Activated naive CD8-positive, alpha-beta T cell treated with anti-CD3 and anti-CD28 coated beads, Interleukin-2, amount 50 U/mL, for 16 hours (primary cell): ENCODE measurements at places on chromosomes 13 and 19.

- DNase-seq: no peak
Observed at GRCh38 chr19:35048911-35049411, 7.4 kb downstream of the HPN start.

- DNase-seq: no peak
Observed at GRCh38 chr19:44726465-44726864, 22.0 kb upstream of the BCL3 start.

GRCh38 chr13:42137856-42138537 lies 89.5 kb downstream of the DGKH start:
- no peak for DNase-seq

DNA sequence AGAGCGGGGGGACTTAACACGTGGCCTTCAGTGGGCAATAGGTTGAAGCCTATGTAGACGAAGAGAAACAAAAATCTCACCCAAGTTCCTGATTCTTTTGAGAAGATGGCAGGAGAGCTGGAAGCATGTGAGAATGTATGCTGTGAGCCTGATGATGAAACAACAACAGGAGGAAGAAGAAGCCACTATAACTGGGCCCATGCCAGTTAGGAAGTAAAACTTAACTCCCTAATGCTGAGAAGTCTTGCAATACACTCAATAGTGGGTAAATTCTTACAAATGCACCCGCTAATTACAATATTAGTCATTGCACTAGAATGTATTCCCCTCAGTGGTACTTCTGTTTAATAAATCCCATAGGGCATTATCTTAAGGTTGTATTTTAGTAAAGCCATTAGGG lies 9.1 kb downstream of the PCDH17 start:
- DNase-seq: no peak

DNA sequence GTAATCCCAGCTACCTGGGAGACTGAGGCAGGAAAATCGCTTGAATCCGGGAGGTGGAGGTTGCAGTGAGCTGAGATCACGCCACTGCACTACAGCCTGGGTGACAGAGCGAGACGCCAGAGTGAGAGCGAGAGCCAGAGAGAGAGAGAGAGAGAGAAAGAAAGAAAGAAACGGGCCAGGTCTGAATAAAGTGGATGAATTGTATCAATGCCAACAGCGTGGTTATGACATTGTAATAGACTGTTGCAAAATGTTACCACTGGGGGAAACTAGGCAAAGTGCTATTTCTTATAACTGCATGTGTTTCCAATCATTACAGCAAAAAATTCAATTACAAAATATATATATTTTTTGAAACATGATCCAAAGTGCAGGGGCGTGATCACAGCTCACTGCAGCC lies 11.8 kb upstream of the BTBD2 start:
- no peak for DNase-seq
